ENCODE measurements at places on chromosomes 1 and 21.

DNA sequence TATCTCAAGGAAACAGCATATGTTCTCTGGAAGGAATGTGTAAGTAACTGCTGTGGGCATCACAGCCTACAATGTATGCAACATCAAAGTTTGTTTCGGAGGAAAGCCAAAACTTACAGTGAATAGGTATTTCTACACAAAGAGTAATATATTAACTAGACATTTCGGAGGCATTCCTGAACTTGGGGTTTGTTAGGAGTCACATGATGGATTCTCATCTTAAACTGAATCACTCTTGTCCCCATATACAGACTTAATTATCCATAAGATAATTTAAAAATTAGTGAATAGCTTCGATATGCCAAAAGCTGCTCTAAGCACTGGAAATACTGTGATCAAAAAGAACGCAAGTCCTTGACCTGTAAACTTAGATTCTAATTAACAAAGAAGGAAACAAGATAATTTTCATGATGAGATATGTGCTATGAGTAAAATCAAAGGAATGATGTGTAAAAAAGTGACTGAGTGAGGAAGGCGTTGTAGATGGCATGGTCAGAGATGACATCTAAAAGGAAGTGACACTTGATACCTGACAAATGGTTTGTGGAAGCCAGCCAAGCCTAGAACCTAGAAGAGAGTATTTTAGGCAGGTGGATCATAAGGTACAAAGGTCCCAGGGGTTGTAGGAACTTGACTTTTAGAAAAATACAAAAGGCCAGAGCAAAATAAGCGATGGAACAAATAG, 273.1 kb downstream of the MRPL39 start:
- DNase-seq = no peak

- no peak for DNase-seq
Observed at GRCh38 chr1:241765390-241765789, 82.6 kb upstream of the EXO1 start.

DNA sequence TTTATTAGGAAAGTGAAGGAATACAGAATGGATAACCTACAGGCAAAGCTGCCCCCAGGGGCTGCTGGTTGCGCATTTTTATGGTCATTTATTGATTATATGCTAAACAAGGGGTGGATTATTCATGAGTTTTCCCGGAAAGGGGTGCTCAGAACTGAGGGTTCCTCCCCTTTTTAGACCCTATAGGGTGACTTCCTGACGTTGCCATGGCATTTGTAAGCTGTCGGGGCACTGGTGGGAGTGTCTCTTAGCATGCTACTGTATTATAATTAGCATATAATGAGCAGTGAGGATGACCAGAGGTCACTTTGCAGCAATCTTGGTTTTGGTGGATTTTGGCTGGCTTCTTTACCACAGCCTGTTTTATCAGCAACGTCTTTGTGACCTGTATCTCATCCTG, 5.9 kb upstream of the ASAP3 start:
- DNase-seq = no peak

DNA sequence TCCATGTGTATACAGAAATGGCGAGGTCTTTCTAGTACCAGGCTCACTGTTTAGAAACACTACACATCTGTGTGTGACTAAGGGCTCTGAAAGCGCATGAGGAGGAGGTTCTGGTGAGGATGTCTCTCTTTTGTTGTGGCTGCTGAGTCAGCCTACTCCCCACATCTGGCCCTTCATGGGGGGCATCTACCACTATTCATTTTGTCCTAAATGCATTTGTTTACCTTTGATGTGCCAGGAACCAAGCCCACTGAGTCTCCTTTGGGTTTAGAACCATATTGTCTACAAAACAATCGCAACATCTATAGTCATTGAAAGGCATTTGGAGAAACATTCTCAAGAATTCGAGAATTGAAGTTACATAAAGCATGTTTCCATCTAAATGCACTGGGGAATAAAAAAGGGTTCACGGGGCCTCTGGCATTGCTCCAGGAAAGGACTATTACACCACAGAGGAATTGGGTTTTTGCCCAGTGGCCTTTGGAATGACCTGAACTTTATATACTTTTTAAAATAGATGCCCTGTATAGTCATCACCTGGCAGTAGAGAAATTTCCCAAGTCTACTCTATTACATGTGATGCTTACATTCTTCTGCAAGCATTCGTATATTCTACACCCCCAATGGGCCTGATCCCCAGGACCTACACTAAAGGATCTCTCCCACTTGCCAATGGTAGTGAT, 35.1 kb upstream of the ADORA3 start:
- DNase-seq = no peak

DNA sequence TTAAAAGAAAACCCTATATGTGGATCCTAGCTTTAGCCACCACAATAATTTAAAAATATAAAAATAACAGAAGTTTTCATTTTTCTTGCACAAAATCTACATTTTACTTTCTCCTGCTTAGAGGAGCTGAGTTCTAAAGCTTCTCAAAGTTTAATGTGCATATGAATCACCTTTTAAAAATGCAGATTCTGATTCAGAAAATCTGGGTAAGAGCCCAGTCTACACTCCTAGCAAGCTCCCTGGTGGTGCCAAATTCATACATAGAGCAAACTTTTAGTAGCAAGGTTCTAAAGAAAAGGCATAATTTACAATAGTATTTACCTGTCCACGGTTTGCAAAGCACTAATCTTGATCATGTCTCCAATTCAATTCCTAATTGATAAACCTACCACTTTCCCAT, 19.3 kb downstream of the RSBN1 start:
- no peak for DNase-seq

GRCh38 chr1:46302641-46303037, 777 bp downstream of the LRRC41 start:
- DNase-seq = no peak

- DNase-seq = no peak
Observed at GRCh38 chr1:231207437-231207836, 33.6 kb upstream of the GNPAT start.

DNA sequence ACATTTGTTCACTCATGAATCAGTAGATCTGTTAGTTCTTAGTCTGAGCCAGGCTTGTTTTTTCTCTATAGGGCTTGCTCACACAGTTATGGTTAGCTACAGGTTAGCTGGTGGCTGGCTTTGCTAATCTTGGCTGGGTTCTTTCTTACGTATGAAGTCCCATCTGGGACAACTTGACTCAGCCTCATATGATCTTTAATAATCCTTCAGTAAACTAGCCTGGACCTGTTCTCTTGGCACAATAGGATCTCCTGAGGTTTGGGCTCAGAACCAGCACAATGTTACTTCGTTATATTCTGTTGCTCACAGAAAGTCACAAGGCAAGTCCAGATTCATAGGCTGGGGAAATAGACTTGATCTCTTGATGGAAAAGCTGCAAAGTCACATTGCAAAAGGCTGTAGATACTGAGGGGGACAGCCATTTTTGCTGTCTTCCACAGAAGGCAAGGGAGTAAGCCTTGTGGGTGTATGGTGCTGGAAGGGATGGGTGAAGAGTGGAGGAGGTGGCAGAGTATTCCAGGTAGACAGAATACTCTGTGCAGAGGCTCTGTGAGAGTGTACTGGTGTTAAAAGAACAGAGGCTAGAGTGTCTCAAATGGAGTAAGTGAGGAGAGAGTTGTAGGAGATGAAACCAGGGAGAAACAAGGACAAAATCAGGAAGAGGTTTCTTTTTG, 24.4 kb downstream of the EFCAB7 start:
- no peak for DNase-seq

GRCh38 chr1:30413111-30413440, 310.3 kb downstream of the MATN1 start:
- DNase-seq = no peak

DNA sequence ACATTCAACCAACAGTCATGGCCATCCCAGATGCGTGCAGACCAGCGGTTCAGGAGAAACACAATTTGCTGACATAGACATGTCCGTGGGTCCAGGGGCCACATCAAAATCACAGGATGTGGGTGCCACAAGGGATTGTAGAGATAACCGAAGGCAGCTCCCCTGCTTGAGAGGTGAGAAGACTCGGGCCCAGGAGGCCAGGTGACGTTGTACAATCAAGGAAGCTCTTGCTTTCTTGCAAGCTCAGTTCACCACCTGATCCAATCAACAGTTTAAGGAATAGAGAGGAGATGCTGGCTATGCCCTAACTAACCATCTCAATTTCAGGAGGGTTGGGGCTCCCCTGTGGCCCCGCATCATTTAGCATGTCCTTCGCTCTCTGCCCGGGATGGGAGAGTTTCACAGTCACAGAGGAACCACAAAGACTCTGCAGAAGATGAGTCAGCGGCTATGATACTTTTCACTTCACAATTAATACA, 19.5 kb downstream of the UBASH3A start:
- DNase-seq = peak; percentile 10

GRCh38 chr1:50157306-50157941, 48.7 kb downstream of the ELAVL4 start:
- no peak for DNase-seq

- DNase-seq = no peak
Observed at GRCh38 chr21:45396620-45396995, 8.4 kb upstream of the COL18A1 start.

DNA sequence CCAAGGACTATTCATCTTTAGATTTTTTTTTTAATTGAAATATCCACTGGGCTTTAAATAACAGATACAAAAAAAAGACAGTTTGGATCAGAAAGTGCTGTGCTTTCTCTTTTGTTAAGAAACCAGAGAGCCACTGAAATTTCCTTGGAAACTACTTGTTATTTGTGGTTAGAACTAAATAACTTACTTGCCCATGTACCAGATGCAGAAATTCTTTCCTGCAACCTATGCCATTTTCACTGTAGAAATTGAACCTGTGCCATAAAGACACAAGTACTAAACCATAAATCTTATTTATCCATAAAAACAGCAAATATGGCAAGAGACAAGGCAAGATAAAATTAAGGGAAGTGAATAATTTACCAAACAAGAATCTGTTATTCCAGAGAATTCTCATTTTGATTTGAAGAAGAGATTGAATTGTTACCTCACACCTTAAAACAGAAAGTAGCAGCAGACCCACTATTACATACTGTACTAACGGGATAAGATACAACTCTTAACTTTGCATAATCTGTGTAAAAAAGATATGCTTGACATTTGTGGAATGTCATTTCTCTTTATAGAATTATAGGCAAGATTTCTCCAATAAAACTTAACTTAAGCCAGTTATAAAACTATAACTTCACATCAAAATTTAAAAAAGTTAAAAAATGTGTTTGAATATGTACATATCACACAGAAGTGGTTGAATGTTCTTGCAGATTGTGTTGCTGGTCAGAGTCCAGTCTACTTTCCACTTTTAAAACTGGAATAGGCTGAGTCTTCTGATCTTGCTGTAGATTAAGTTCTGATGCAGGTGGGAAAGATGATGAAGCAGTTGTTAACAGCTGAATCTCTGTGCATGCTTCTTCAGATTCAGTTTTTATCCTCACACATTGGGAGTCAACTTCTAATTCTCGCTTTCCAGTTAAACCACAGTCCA, 6.3 kb upstream of the PHTF1 start:
- no peak for DNase-seq

- no peak for DNase-seq
Observed at GRCh38 chr1:84643183-84643582, 47.1 kb downstream of the SSX2IP start.

DNA sequence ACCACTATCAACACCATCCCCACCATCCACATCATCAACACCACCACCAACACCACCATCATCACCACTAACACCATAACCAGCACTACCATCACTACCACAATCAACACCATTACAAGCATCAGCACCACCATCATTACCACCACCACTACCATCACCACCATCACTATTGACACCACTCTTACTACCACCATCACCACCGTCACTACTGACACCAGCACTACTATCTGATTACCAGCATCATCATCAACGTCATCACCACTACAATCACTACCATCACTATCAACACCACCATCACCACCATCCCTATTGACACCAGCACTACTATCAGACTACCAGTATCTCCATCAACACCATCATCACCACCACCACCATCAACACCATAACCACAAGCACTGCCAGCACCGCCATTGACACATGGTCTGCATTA, 106.1 kb upstream of the RUNX3 start:
- DNase-seq = no peak

DNA sequence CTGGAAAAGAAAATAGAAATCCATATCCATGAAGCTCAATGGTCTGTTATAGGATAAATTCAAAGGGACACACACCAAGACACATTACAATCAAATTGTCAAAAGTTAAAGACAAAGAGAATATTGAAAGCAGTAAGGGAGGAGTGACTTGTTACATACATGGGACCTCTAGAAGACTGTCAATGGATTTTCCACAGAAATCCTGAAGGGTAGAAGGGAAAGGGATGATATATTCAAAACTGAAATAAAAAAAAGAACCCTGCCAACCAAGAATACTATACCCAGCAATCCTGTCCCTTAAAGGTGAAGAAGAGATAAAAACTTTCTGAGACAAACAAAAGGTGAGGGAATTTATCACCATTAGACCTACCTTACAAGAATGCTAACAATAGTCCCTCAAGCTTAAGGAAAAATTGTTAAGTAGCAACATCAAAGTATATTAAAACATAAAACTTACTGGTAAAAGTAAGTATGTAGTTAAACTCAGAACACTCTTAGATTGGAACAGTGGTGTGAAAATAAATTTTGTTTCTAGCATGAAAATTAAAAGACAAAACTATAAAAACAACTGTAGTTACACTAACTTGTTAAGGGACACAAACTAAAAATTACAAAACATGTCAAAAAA, 103.2 kb upstream of the APP start:
- no peak for DNase-seq

DNA sequence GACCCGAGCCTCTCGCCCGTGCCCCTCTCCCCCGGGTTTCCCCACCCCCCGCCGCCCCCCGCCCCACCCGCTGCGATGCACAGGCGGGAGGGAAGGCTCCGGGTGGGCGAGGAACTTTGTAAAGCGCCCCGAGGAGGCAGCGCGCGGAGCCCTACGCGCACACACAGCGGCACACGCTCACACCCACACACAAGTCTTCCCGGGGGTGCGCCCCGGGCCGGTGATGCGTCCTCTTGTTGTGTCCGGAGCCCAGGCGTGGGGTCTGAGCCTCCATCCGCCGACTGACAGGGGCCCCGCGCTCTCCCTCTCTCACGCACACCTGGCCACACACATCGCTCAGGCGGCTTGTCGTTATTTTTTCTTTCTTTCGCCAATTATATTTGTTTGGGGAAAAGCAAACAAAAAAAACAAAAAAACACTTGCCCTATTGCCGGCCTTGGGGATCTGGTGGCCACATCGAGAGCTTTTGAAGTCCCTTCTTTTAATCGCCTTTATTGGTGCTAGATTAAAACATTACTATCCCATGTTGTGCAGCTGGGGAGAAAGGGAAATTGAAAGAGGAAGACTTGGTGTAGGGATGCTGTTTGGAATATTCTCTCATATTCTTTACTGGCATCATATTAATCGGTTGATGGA, 770 bp downstream of the NTNG1 start:
- no peak for DNase-seq
